Posterior vena cava (tissue), 2 donors: ENCODE measurements at places on chromosomes 16 and 17.

DNA sequence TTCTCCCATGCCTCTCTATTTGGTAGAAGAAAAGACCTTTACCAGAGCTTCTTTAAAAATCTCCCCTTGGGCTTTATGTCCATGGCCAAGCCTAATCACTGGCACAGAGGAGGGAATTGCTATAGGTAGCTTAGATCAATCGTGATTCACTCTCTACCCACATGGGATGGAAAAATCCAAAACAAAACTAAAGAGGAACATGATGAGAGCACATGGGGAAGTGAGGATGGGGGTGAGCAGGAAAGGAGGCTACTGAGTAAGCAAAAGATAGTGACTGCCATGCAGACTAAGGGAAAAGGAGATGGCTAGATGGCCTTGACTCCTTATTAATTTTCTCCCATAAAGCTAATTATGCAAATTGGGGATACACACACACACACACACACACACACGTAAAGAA, 201.2 kb downstream of the HS3ST3A1 start:
- no peak for DNase-seq

DNA sequence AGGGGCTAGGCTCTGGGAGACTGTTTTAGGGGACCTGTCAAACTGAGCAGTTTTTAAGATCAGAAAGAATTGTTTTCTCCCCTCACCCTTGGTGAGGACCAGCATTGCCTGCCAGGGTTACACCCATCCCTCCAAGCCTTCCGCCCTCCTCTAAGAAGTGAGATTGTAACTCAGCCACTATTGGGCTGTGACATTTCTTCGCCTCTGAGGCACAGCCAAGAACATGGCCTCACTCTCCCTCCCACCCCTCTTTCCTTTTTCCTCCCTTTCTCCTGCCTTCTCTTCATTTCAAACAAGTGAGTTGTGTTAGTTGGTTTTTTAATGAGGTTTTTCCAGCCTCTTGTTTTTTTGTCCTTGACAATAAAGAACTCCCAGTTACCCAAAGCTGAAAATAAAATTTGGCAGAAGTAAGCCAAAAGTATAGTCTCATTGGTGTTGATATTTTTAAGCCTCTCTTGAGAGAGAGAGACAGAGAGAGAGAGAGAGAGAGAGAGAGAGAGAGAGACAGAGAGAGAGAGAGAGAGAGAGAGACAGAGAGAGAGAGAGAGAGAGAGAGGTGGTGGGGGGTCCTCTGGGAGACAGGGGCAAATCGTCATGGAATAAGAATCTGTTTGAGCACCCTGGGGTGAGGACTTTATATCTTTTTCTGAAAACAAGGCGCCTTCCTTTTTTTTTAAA, 77.2 kb upstream of the TBX2 start:
- no peak for DNase-seq

GRCh38 chr17:18184143-18185031, 759 bp downstream of the ALKBH5 start:
- peak; percentile 91 for DNase-seq

DNA sequence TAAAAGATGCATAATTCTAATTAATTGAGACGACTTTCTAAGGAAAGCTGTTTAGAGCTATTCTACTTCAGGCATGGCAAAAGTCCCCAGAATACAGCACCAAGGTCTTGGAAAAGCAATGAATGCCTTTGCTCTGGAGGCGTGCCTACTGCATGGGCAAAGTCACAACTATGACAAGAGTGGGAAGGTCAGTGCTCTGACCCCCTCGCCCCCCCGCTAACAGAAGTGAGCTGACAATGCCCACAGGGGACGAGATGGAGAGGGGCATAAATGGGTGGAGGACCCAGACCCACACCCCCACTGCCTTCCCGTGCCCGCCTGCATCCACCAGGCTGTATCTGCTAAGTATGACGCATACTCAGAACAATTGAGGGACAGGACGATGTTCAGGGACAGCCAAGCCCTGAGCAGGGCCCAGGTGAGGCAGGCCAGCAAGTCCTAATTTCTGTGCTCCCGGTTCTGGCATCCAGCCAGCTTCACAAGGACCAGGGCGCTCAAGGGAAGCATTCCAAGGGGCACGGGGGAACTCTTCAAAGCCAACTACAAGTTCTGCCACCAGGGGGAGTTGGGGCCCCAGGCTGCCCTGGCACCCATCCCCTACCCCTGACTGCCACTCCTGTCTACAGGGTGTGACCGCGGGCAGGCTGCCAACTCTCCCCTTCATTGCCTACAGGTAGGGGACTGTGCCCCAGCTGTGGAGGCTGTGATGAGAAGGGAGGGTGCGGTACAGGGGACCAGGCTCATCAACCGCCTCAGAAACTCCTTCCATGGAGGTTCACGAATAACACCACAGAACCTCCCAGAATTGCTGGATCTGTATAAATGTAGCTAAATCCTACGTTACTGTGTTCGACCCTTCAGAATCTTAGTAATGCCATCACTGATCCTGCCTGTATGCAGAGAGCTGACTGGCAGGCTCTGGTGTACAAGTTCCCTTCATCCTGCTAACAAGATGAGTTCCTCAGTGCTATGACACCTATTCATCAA, 20.8 kb downstream of the NPRL3 start:
- no peak for DNase-seq

GRCh38 chr16:89020068-89020924, 43.3 kb upstream of the CBFA2T3 start:
- peak; percentile 74 for DNase-seq

DNA sequence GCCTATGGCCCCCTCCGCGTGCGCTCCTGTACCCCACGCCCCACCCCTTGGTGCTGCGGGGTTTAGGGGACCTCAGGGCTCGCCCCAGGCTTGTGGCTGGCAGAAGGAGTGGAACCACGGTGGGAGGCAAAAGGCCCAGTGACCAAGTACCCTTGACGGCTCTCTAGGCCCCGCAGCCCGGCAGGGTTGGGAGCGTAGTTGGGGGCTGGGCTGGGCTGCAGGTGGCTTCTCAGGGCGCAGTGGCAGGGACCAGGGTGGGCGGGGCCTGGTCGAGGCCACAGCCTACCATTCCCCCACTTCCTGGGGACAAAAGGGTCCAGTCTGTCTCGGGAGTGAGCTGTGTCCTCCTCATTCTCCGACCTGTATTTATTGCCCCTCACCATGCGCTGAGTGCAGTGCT, 124.9 kb downstream of the RBFOX3 start:
- DNase-seq, result no peak

DNA sequence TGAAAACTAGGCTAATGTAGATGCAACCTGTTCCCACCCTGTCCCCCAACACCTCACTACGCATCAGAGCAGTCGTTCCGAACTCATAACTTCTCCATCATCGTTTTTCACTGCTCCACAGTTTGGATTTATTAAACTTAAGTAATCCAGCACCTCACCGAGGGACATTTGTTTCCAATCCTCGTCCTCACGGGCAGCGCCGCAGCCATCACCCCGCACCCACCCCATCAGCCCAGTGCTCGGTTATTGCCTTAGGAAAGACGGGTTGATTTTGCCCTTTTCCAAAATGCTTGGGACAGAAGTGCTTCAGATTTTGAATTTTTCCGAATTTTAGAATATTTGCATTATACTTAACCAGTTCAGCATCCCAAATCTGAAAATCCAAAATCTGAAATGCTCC, 71.0 kb upstream of the DOC2B start:
- DNase-seq, result peak; percentile 50

DNA sequence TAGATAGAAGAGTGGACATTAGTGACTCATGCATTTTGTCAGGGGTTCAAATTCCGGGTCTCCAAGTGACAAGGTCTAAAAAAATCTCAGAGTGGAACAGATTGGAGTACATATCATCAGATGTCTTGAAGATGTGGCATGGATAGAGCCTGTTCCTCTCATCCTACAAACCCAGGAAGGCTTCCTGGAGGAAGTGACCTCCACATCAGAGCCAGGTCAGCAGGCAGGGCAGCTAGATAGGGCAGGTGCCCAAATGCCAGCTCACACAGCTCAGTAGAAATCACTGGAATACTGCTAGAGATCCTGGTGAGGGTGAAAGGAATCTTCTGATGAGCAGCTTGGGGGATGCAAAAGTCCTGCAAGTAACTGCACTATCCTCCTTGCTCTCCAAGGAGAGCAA, 196.6 kb upstream of the SDK2 start:
- no peak for DNase-seq

GRCh38 chr16:3158510-3159314, 23.9 kb downstream of the ZNF213 start:
- DNase-seq, result peak; percentile 94

GRCh38 chr16:180681-181564, 664 bp downstream of the HBQ1 start:
- DNase-seq, result no peak

GRCh38 chr16:86044881-86045590, 146.1 kb downstream of the IRF8 start:
- peak; percentile 50 for DNase-seq

GRCh38 chr17:22138861-22139469, 446.6 kb downstream of the KCNJ18 start:
- no peak for DNase-seq

DNA sequence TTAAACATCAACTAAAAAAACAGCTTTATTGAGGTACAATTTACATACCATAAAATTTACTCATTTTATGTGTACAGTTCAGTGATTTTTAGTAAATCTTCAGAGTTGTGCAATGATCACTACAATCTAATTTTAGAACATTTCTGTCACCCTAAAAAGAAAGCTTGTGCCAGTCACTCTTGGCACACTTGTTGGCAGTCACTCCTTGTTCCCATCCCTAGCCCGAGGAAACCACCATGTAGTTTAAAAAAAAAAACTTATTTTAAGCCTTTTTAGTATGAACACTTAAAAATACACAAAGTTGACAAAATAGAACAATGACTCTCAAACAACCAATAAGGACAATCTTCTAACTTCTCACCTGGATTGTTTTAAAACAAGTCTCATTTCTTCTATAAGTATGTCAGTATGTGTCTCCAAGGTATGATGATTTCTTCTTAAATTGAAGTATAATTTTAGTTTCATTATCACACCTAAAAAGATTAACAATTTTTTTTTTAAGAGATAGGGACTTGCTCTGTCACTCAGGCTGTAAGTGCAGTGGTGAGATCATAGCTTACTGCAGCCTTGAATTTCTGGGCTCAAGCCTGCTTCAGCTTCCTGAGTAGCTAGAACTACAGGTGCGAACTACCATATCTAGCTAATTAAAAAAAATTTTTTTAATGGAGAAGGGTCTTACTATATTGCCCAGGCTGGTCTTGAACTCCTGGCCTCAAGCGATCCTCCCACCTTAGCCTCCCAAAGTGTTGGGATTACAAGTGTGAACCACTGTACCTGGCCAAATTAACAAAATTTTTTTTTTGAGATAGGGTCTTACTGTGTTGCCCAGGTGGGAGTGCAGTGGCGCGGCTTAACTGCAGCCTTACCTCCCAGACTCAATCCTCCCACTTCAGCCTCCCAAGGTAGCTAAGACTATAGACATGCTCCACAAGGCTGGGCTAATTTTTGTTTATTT, 53.2 kb downstream of the PPM1E start:
- no peak for DNase-seq

DNA sequence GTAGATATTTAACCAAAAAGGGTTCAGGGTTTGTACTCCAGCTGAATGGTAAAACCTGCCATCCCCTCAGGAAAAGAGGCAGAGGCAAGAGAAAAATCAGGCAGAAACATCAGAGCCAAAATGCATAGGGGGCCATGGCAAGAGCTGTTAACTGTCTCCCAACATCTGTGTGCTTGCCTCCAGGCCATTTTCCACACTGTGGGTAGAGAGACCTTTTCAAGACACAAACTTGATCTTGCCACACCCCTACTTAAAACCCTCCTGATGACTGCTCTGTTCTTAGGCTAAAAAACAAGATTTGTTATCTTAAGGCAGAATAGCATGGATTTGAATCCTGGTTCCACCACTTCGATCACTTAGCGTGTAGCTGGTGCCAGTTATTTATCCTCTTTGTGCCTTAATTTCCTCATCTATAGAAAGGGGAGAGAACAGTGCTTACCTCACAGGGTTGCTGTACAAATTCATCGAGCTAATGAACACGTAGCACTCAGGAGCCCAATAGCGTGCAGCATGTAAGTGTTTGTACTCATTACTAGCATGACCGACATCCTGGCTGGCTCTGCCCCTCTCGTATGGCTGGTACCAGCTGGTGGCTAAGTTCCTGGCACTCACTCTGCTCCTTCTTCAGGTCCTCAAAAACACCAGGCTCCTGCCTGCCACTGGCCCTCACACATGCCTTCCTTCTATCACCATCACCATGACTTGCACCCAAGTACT, 25.8 kb downstream of the STAT3 start:
- no peak for DNase-seq
